ENCODE measurements at places on chromosomes 1 and 21.

DNA sequence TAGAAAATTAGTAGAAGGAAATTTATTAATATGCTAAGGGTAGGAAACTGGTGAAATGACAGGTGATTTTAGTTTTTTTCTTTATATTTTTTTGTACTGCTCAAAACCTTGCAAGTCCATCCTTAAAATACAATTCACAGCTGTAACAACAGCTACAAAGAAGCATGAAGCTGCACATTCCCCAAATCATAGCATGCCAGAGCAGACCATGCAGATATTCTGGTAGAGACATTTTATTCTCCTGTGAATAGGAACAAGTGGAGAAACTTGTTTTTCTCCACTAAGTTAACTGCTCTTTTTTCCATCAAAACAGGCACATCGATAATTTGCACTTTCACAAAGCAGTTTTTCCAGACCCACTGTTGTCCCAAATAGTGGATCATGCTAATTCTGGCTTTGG, 1125.7 kb downstream of the BRINP3 start:
- DNase-seq, result no peak

GRCh38 chr1:9654834-9655723, 3.5 kb downstream of the PIK3CD start:
- DNase-seq, result no peak

DNA sequence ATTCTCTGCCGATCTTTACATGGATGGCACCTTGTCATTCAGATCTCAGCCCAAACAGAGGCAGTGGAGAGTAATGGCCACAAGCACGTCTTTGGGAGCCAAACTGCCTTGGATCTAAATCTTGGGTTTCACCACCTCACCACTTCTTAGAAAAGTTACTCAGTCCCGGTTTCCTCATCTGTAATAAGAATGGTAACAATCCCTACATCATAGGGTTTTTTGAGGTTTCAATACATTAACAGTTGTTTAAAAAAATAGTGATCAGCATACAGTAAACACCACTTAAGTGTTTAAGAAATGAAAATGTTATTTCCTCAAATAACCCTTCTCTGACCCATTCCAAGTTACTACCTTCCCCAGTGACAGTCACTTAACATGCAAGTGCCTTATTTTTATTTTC, 38.5 kb upstream of the KCNA3 start:
- no peak for DNase-seq

DNA sequence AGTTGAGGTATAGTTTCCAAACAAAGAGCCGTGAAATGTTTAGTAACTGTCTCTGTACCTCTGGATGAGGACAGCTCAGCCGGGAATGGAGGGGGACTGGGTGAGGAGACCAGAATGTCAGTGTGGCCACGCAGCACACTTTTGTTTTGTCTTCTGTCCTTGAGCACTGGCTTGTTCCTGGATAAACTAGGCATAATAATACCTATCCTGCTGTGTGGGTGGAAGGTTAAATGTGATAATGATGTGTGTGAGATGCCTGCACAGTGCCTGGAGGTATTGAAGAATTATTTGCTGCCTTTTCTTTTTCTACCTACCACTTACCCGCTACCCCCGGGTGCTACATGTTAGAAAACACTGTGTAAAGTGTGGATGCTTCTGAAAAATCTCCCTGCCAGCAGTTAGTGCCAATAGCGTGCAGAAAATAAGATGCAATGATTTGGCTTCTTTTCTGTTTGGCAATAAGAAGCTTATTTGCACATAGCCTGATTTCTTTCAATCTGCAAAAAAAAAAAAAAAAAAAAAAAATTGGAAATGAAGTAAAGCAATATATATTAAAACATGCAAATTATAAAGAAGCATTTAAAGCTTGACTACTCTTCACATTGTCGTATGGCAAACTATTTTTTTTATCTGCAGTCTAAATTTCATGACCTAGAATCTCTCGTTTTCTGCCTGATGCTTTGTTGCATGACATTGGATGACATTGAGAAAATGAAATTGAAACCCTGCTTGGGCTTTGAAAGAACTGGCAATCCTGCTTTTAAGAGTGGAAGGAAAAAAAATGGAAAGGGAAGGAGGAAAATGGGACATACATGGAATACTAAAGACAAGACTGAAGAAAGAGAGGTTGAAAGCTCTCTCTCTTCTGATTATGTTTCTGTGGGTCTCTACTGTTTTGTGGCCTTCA, 89.5 kb downstream of the DISC1 start:
- DNase-seq, result no peak

DNA sequence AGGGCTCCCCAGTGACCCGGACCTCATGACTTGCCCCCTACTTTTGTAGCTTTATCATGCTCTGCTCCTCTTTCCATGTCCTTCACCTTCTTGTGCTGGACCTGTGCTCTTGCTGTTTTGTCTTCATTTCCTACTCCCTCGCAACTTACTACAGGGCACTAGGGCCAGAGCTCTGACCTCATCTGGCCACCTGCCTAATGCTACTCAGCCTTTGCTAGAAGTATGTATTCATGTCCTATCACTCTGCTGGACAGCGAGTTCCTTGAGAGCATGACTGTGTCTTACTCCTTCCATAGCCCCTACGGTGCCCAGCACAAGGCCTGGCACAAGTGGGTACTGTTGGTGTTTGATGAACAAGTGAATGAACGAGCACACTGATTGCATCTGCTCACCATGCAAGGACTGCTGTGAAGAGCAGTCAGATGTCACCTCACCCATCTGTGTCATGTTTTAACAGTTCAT, 1.9 kb downstream of the MTFR1L start:
- DNase-seq, result no peak

DNA sequence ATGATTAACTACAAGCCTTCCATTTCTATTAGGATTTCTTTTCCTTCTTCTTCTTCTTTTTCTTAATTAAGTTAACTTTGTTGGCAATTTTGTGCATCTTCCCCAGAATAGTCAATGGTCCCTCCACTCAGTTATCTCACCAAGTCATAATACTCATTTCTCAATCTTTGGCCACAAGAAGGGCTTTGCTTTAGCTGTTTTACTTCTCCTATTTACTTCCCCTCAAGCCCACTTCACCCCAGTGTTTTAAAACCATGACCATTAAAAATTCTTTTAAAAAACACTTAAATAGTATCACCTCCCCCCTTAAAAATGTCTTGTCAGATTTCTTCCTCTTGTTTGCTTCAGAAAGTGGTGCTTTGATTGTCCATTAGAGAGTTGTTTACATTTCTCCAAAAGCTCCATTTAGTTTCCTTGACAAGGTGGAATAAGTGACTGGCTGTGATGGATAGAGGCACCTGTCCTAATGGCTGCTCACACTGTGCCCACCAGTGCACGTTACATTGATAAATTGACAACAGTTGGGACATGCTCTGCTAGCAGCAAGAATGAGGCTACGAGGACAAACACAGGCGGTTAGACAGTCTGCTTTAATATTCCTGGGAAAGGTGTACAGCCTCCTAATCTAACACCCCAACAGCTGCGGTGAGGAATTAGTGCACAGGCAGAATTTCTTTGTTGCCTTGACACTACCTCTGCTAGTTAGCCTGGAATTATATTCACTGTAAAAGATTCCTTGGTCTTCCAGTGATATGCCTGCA, 354.7 kb downstream of the LMO4 start:
- no peak for DNase-seq

- DNase-seq, result no peak
These were observed 11.9 kb downstream of the PRRX1 start for GRCh38 chr1:170675865-170676264.
